Bronchial epithelial cell (primary cell): ENCODE measurements at places on chromosomes 13 and 19. TPM values are rescaled to one million over a fixed set of nuclear protein-coding genes. Genes with fewer than 3 reads are reported as not detected.

- DNase-seq: no peak
These were observed 65.0 kb downstream of the RASA3 start for GRCh38 chr13:114067381-114067885.

GRCh38 chr13:92827503-92827902 lies 399.1 kb upstream of the GPC6 start:
- peak; percentile 76 for DNase-seq

GRCh38 chr13:60398379-60398891 lies 1.4 kb downstream of the TDRD3 start:
- DNase-seq: no peak

CPAMD8 gene
- 0.53 and 1.9 TPM in 2 replicates for total RNA-seq

DNA sequence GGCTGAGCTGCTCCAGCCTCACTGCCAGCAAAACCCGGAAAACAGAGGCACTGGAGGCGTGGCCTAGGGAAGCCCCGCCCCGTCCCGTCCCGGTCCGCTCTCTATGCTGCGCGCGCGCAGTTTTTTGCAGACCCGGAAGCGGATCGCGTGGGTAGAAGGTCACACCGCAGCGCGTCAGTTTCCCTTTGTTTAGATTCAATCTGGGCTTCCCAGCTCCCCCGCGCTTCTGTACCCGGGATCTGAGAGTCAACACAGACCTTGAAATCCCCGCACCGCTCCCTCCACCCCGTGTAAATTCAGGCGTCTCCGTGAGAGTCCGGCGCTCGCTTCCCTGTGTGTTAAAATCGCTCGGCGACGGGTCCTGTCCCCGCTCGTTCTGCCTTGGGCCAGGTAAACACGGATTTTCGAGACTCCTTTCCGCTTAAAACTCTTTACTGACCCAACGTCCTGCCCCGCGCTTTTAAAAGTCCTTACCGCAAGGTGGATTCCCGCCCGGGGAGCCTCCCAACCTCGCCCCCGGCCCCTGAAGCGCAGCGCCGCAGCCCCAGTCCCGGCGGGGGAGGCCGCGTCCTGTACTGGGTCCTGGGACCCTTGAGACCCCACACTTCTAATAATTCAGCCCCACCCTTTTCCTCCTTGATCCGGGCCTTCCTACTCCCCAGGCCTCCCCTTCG lies at the start of gene ZNF610:
TSS of gene ZNF610 (plus strand) at position 127 of the 674 bp plus-strand sequence. CDS start 12,930 bp downstream, outside the sequence.
- DNase-seq: peak; percentile 50

FPR3 gene
- total RNA-seq: not detected in 2 replicates

GRCh38 chr19:8021374-8021773 lies 15.9 kb upstream of the ELAVL1 start:
- no peak for DNase-seq

- peak; percentile 68 for DNase-seq
These were observed 353.2 kb downstream of the SPRY2 start for GRCh38 chr13:79987761-79988160.

FFAR2 gene
- total RNA-seq: not detected in 2 replicates

CBY2 gene
- not detected in 2 replicates for total RNA-seq

GRCh38 chr13:75760131-75761021 lies 124.2 kb downstream of the LMO7 start:
- peak; percentile 93 for DNase-seq

GRCh38 chr19:58409010-58409790 lies 751 bp downstream of the ZNF584 start:
- DNase-seq: no peak

DNA sequence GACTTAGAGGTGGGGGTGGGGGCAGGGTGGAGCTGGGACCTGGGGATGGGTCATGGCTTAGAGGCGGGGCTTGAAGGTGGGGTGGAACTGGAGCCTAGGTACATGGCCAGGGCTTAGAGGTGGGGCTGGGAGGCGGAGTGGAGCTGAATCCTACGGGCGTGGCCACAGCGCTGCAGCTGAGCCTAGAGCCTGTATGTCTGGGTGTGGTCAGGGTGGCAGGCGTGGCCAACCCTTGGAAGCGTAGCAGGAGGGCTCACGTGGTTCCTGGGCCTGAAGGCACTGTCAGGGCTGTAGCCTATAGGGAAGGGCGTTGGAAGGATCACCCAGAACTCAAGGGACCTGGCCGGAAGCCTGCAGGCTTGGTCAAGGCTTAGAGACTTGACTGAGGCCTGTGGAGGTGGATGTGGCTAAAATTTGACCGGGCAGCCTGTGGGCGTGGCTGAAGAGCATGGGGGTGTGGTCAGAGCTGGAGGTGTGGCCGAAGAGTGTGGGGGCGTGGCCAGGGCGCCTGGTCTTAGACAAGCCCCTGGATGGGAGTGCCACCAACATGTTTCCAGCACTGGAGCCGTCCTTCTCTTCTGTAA lies 24.3 kb downstream of the COLGALT1 start:
- peak; percentile 44 for DNase-seq

PABPC3 gene
- total RNA-seq: under 0.01 and 0.13 TPM in 2 replicates

GRIN3B gene
- total RNA-seq: 0.26 and 0.38 TPM in 2 replicates

DNA sequence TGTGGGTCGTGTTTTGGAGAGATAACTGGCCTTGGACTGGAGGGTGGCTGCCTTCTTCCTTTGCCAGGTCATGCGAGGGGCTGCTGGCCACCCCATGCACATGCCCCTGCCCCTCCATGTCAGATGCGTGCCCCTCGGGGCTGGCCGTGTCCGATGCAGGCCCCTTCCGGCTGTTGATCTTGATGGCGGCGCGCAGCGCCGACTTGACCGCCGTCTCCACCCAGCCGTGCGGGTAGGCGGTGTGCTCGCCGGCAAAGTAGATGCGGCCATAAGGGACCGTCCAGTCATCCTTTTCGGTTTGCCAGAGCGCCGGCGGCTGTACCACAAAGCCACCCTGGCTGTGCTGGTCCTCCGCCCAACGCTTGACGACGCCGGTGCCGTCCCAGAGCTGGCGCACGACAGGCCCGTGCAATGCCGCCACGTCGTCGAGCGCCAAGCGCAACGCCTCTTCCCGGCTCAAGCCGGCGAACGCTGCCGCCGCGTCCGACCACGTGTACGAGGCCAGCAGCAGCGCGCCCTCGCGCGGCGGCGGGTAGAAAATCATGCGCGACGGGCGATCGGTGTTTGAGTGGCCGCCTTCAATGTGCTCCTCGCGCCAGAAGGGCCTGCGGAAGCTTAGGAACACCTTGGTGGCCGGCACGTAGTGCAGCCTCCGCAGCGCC lies 6.9 kb downstream of the IL4I1 start:
- DNase-seq: peak; percentile 62

NANOS3 gene
- 0.53 TPM in 1 of 2 replicates, not detected in the other for total RNA-seq

GRCh38 chr13:101398920-101399319 lies 17.4 kb downstream of the NALCN start:
- DNase-seq: peak; percentile 12

CD177 gene
- 0.26 and 6.3 TPM in 2 replicates for total RNA-seq
